Stimulated activated CD4-positive, alpha-beta T cell treated with anti-CD3 and anti-CD28 coated beads, Interleukin-4, amount 100 ng/mL, for 24 hours (primary cell): ENCODE measurements at places on chromosomes 11 and 22.

- no peak for DNase-seq
Measured at GRCh38 chr11:35494957-35495490, 30.4 kb downstream of the PAMR1 start.

DNA sequence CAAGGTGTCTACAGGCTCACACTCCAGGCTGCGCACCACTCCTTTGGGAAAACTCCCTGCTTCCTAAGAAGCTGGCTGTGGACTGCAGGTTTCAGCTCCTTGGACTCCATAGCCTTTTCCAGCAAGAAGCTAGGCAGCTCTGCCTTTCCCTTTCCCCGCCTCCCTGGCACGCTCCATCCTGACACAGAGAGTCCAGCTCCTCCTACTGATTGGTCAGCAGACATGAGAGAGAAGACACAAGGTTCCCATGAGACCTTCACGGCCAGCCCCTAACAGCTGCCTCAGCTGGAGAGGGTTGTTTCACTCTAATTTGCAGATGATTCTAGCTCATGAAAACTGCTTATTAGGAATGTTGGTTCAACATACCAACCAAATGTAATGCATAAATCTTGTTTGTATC is 27.6 kb downstream of the TENM4 start:
- no peak for DNase-seq

- DNase-seq: no peak
Measured at GRCh38 chr22:22403771-22404170, 104.8 kb downstream of the ZNF280B start.

- DNase-seq: no peak
Measured at GRCh38 chr11:128527046-128527445, 60.3 kb downstream of the ETS1 start.

- DNase-seq: no peak
Measured at GRCh38 chr11:109791337-109791736, 301.9 kb upstream of the ZC3H12C start.

DNA sequence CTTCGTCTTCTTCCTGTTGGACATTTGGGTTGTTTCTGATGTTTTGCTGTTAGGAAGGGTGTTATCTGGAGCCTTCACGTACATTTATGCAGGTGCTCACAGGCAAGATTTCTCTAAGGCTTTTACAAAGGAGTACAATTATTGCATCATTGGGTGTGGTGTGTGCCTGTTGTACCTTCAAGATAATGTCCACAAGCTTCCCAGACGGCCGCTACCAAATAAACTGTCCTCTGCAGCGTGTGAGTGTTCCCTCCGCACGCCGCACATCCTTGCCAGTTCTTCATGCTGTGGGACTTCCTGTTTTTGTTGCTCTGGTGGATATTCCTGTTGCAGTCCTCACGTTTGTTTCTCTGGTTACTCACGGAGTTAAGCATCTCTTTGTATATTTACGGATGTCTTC is 133.3 kb downstream of the TBC1D22A start:
- DNase-seq: no peak

DNA sequence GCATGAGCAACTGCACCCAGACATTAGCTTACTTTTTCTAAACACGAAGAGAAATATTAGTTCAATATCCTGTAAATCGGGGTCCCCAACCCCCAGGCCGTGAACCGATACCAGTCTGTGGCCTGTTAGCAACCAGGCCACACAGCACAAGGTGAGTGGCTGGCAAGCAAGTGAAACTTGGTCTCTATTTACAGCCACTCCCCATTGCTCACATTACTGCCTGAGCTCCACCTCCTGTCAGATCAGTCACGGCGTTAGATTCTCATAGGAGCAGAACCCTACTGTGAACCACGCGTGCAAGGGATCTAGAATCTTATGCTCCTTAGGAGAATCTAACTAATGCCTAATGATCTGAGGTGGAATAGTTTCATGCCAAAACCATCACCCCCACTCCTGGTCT is 27.8 kb upstream of the DEPDC7 start:
- DNase-seq: no peak
